T-cell (primary cell): ENCODE measurements at places on chromosomes 1 and 21. TPM values are rescaled to one million over a fixed set of nuclear protein-coding genes. Genes with fewer than 3 reads are reported as not detected.

The NBPF6 gene
- not detected for total RNA-seq

The PPM1J gene
- total RNA-seq, result 0.43 TPM

The SIM2 gene
- 0.16 TPM for total RNA-seq

The FAM167B gene
- total RNA-seq, result 0.65 TPM

The HAO2 gene
- total RNA-seq, result not detected

The SYT2 gene
- total RNA-seq, result 0.06 TPM
